ENCODE measurements at places on chromosomes 12 and 14. TPM values are rescaled to one million over a fixed set of nuclear protein-coding genes. Genes with fewer than 3 reads are reported as not detected.

DNA sequence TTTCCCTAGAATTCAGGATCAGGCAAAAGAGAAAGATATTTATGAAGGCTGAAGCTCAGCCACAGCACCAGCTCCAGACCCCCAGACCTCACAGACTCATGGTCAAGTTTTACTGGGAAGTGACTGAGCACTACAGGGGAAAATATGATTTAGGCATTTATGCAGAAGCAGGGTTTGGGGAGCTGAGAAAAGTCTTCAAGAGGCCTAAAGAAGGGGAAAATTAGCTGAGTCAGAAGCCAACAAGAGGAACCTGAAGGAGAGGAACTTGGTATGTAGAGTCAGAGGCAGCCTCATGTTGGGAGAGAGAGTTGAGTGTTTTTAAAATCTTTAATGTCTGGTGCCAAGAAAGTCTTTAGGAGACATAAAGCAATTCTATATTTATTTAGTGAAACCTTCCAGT lies 63.0 kb downstream of the FOS start:
- no peak for DNase-seq

The CMA1 gene
- not detected for polyA plus RNA-seq

DNA sequence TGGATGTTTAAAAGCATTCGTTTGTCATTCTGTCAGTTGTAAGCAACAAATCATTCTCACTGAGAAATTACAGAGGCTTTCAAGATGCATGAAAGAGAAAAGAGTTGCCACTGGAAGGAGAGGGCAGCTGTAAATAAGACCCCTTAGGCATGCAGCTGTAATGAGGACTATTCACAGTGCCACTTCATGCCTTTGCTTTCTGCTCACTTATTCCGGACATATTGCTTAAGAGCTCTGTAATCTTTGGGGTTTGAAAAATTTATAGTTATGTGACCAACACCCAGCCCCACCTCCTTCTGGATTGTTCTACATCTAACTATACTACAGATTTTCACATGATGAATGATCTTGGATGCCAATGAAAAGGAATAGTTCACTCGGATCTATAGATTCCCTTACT lies 194.8 kb upstream of the DCN start:
- no peak for DNase-seq

DNA sequence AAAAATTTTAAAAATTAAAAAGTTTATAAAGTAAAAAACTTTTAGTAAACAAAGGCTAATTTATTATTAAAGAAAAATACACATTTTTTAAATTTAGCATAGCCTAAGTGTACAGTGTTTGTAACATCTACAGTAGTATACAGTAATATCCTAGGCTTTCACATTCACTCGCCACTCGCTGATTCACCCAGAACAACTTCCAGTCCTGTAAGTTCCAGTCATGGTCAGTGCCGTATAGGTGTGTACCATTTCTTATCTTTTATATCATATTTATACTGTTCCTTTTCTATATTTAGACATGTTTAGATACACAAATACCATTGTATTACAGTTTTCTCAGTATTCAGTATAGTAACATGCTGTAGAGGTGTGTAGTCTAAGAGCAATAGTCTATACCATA lies 28.9 kb downstream of the HEATR5A start:
- DNase-seq = no peak

The KRT73 gene
- polyA plus RNA-seq = not detected

The SLC17A8 gene
- polyA plus RNA-seq = 0.06 TPM

GRCh38 chr14:23829736-23830471 lies 123.7 kb upstream of the DHRS4 start:
- no peak for DNase-seq

DNA sequence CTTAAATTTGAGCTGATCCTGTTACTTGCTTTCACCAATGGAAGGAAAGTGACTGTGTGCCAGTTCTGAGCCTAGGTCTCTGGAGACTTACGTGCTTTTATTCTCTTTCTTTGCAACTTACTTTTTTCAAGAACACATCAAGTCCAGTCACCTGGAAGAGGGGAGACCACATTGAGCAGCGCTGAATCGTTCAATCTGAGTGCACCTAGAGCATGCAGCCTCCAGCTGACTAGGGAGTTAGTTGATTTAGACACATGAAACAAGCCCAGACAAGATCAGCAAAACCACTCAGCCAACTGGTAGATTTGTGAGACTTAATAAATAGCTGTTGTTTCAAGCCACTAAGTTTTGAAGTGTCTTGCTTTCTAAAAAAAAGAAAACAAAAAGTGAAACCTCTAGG lies 1014.8 kb upstream of the FBXO33 start:
- DNase-seq = no peak

DNA sequence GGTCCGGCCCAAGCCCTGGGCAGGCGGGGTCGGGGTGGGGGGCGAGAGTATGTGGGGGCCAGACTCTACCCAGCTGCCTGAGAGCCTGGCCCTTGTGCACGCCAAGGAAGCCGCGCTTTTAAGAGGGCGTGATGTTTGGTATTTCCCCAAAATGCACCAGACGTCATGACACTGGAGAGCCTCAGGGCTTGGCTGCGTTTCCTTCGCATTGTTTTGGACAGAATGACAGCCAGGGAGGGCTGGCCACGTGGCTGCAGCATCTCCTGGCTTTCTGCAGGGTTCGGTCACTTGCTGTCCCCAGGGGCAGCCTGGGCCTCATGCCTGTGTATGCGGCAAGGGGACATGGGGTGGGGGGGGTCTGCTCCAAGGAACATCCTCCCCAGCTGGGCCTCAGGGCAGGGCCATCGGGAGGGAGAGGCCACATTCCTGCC lies 16.1 kb upstream of the NUDT14 start:
- DNase-seq = peak; percentile 71

GRCh38 chr12:51823875-51824565 lies 24.5 kb downstream of the FIGNL2 start:
- DNase-seq = no peak

- no peak for DNase-seq
Measured at GRCh38 chr12:80001562-80001961, 66.7 kb upstream of the PPP1R12A start.

- DNase-seq = peak; percentile 45
Measured at GRCh38 chr14:35215110-35215813, 76.9 kb upstream of the PSMA6 start.

GRCh38 chr12:6852651-6853354 lies 853 bp downstream of the USP5 start:
- no peak for DNase-seq
